EH (cell line): ENCODE measurements at places on chromosomes 13 and 19.

GRCh38 chr13:53537586-53537985 lies 509.0 kb downstream of the OLFM4 start:
- no peak for DNase-seq

- DNase-seq: peak; percentile 22
Measured at GRCh38 chr13:72205773-72206172, 338.8 kb upstream of the DACH1 start.

DNA sequence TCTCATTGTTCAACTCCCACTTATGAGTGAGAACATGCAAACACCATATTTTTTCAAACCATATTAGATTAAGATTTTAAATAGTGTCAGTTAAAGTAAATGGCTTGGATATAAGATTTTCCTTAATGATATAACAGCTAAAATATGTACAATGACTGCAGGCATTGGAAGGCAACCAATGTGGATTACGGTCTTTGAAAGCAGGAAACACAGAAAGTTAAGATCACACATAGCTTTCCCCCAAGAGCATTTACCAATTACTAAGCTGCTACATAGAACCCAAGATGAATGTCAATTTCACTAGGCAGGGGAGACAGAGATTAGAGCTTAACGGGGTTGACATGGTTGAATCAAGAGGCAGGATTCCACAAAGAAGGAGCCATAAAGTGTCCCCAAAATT lies 173.2 kb upstream of the TRPC4 start:
- DNase-seq: peak; percentile 75

DNA sequence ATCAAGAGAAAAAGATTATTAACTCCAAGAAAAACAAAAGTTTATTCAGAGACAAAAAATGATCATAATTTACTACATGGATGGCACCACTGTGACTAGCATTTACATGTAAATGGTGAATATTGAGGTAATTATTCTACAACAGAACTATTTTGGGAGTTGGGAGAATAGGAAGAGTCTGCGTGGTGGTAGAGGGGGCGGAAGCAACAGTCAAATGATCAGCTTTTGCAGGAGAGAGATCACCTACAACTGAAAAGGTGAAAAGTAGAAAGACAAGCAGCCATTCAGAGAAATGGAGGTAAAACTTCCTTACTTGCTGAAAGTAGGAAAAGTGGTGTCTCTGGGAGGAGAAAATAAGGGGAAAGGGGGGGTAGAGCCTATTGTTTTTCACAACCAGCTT lies 62.8 kb upstream of the SACS start:
- no peak for DNase-seq

GRCh38 chr19:12090807-12091206 lies 26.3 kb downstream of the ZNF844 start:
- peak; percentile 66 for DNase-seq
